Stimulated activated CD4-positive, alpha-beta T cell treated with anti-CD3 and anti-CD28 coated beads, Interleukin-1b, Interleukin-23, amount 100 ng/mL, for 1 hour (primary cell): ENCODE measurements at places on chromosomes 11 and 22.

- peak; percentile 65 for DNase-seq
These were observed 3.8 kb downstream of the APOL3 start for GRCh38 chr22:36156515-36157419.

- no peak for DNase-seq
These were observed 26.1 kb upstream of the MS4A6A start for GRCh38 chr11:60208951-60209350.

DNA sequence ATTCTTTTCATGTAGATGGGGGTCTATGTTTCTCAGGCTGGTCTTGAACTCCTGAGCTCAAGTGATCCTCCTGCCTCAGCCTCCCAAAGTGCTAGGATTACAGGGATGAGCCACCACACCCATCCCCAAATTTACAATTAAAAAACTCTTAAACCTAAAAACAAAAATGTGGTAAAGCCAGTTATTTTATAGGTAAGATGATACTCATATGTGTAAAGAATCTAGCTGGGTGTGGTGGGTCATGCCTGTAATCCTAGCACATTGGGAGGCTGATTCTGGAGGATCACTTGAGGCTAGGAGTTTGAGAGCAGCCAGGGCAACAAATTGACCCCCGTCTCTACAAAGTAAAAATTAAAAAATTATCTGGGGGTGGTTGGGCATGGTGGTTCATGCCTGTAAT lies 4.0 kb upstream of the RBM14 start:
- DNase-seq: no peak

- DNase-seq: no peak
These were observed 88.4 kb upstream of the BID start for GRCh38 chr22:17862646-17863181.

GRCh38 chr22:25750569-25751173 lies 8.7 kb downstream of the MYO18B start:
- DNase-seq: no peak

DNA sequence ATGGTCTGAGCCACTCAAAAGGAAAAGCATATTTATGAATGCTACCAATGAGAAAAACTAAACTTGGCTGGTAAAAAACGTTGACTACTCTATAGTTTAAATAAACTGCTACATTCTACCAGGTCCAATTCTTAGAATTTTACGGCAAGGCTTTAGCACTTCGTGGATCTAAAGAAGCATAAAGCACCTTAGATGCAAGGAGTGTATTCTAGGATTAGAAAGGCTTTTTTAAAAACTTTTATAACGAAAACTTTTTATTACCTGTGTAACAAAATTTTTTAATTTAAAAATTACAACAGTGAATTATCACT lies 13.9 kb downstream of the PHF21A start:
- DNase-seq: no peak

- DNase-seq: no peak
These were observed 65.8 kb downstream of the PACSIN2 start for GRCh38 chr22:42949159-42949558.

DNA sequence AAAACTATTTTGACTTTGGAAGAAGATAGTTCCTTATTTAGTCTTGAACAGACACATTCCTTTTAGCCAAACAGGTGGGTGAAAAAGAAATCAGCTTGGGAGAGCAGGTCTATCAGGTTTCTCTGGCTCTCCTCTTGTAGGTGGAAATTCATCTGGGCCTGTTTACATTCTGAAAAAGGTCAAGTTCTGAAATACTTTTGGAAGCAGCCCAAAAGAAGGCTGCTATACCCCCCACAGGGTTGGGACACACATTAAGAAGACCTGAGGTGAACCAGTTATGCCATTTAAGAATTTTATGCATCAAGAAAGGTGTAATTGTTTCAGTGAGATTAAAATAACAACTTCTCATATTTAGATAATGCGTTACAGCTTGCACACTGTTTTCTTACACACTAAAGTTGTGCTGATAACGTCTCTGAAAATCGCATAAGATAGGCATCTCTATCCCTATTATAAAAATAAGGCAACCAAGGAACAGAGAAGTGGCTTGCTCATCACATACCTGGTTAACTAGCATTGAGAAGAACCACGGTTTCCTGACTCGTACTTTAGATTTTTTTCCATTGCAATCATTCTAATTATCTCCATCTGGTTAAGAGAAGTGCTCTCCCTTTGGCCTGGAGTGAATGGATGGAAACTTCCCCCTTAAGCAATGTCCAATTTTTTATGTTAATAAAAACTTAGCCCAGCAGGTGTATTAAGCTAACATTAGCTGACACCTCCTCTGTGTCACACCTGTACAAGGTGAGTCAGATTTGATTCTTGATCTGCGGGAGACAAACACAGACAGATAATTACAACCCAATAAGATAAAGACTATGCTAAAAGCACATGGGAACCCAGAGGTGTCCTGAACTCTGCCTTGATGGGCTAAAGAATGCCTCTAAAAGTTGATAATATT lies 60.5 kb upstream of the UCP3 start:
- DNase-seq: no peak

DNA sequence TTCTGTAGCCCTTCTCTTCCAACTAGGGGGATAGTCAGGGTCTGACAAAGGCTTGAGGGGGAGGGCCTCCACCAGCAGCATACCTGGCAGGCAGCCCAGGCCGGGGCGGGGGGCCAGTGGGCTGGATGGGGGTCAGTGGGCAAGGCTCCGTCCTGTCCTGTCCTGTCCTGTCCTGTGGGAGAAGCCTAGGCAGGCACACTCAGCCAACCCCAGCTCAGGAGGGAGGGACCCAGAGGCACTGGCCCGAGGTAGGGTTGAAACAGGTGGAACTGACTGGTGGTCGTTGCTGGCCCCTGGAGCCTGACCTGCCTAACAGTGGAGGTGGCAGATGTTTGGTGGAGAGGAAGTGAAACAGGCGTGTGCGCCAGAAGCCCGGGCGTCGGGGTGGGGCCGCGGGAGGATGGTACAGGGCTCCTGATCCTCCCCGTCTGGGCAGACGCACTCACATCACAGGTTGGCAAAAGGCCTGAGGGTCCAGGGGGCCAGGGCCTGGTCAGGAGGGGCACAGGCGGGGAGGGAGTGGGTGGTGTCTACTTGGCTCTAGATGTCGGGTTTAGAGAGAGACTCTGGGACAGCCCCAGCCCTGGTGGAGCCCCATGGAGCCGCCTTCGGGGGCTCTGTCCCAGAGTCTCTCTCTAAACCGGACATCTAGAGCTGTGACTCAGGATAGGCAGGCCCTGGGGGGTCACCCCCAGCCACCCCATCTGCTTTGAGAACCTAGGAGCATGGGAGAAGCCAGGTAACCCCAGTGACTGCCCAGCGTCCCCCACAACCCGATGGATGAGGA lies 32.5 kb upstream of the GRAMD4 start:
- no peak for DNase-seq

DNA sequence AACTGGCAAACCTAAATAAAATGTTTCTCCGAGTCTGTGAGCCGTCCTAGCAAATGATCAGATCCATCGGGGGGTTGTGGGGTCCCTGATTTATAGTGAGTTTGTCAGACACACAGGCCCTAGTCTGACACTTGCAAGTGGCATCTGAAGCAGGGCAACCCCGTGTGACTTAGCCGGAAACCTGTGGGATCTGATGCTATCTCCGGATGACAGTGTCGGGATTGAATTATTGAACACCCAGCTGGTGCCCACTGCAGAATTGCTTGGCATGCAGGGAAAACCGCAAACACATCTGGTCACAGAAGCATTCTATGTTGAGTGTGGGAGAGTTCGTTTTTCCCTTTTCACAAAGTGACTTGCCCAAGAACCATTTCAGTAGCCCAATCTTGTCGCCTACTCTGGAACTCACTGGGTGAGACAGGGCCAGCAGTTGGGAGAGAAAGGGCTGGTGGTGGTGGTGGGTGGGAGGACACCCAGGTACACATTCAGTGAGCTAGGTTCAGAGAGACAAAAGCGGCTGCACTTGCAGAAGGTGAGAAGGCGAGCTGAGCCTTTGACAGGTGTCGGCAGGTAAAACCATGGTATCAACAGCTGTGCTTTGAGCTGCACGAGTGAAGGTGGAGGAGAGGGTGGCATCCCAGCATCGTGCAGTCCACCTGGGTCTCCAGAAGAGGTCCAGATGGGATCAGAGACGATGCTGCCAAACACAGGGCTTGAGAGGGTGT lies 33.7 kb upstream of the B3GAT1 start:
- DNase-seq: no peak

- DNase-seq: no peak
These were observed 243.4 kb upstream of the DDI1 start for GRCh38 chr11:103792981-103793468.

DNA sequence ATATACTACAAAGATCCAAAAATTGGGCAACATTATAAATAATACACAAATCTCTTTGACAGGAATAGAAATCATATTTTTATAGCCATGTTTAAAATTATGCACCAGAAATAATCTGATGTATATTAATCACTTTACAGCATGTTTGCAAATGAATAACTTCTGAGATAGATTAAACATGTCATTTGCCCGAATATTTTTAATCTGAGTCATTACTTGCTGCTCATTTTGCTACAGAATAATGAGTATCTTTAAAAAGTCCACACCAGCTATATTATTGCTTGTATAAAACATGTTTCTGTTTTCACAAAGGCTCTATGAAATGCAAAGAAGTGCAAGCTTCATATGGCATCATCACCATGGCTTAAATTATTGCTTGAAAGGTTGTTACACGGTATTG lies 336.8 kb downstream of the GUCY1A2 start:
- no peak for DNase-seq

DNA sequence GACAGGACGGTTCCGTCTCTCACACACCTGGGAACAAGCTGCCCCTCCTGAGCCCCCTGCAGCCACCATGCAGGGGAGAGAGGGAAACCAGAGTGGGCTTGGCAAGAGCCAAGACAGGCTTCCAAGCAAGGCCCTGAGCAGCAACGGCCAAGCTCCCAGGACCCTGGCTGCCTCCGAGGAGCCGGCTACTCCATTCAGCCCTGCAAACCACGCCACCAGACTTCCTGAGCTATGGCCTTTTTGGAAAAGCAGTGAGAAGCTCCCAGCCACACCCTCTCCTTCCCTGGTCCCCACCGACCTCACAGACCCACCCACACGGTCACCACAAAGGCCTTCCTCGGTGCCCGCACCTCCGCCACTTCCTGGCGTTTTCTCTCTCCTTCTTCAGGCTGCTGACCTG lies 479.0 kb downstream of the BRD1 start:
- DNase-seq: no peak

DNA sequence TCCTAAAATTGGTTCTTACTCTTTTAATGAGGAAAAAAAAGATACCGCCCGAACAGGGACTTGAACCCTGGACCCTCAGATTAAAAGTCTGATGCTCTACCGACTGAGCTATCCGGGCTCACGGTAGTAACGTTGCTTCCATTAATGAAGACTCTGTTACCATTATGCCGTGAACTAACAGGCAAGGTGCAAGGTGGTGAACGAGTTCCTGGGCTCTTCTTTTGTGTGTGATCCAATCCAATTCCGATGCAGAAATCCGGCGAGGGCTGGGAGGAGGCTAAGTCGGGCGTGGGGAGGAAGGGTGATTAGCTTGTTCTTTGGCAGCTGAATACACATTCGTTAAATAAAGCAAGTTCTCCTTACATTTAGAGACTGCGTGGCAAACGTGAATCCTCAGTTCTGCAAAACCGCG lies 49.0 kb downstream of the OR4D9 start:
- DNase-seq: peak; percentile 54

DNA sequence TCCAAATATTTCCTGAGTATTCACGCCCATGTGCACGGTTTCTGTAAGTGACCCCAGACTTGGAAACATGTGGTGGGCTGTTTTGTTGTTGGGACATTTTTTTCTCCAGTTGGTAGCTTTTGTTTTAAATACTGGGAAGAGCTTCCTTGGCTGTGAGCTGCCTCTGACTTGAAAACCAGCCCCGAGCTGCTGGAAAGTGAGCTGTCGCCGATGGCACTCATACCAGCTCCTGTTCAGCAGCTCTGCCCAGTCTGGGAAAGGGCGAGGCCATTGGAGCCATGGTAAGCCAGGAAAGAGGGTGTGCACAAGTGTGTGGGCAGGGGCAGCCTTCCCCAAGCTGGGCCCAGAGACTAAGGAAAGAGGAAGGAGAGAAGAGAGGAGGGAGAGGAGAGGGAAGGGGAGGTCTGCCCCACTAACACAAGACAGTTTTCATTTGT lies 3.2 kb upstream of the FLI1 start:
- no peak for DNase-seq

DNA sequence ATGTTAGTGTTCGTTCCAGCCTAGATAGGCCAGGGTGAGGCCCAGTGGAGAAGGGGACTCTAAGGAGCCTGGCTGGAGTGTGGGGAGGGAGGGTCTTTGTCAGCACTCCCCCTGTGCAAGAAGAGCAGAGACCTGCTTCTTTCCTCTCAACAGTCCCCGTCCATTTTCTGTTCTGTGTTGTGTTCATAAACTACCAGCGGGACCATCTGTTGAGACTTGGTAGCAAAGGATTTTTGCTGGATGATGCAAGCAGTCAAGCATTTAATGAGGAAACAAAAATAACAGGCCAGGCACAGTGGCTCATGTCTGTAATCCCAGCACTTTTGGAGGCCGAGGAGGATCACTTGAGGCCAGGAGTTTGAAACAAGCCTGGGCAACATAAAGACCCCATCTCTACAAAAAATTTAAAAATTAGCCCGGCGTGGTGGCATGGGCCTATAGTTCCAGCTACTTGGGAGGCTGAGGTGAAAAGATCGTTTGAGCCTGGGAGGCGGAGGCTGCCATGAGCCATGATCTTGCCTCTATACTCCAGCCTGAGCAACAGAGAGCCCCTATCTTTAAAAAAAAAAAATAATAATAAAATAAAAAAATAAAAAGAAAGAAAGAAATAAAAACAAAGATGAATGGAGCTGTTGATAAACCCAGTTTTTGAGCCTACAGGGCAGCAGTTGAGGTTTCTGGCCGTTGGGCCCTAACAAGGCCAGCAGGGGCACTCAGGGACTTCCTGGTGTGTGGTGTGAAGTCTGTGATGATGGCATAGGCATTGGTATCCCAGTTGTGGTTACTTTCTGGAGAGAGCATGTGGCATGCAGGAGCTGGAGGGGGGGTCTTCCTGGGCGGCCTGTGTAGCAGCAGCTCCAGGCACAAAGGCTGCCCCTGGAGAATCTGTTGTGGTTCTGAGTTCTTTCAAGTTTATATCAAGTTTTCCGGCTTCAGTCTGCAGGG lies 1.7 kb upstream of the TXNRD2 start:
- DNase-seq: no peak

- no peak for DNase-seq
These were observed 414.3 kb downstream of the AASDHPPT start for GRCh38 chr11:106491751-106492150.

GRCh38 chr11:96037405-96037949 lies 113.6 kb upstream of the MTMR2 start:
- DNase-seq: no peak
